HS-5 (cell line): ENCODE measurements at places on chromosomes 5 and 9.
A peak's percentile ranks its signal among the peaks of the same experiment; 100 is the strongest.

DNA sequence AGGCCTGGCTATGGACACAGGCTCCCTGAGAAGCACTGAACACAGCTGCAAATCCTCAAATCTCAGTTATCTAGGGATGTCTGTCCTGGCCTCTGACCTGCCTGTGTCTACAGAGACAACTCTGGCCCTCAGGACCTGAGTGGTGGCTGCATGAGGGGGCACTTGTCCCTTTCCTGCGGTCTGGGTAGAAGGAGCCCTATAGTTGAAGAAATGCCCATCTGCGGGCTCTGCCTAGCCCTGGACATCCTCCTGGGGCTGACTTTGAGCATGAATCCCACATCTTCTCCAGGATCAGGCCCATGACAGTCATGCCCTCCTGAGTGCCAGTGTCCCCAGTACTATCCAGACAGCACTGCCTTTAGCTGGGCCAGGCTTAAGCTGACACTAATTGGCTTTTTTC lies 10.0 kb downstream of the DNAJB5 start:
- no peak for DNase-seq

DNA sequence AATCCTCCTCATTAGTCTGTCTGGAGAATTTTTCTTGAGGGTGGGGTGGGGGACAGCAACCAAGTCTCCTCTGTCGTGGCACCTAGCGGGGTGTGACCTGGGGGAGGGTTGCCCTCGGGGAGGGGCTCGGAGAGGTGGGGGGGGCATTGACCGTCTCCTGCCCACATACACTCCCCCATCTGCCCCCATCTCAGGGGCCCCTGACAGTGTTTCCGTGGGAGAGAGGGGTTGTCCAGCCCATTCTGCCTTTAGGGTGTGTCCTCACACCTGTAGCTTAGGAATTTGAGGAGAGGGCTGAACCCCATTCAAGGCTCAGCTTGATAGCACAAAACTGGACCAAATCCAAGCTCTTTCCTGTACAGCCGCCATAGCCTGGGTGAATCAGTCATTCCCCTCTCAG lies 5.9 kb upstream of the CXXC5 start:
- no peak for DNase-seq

- peak; percentile 77 for DNase-seq
Measured at GRCh38 chr5:123785162-123786071, 273.4 kb downstream of the CSNK1G3 start.

DNA sequence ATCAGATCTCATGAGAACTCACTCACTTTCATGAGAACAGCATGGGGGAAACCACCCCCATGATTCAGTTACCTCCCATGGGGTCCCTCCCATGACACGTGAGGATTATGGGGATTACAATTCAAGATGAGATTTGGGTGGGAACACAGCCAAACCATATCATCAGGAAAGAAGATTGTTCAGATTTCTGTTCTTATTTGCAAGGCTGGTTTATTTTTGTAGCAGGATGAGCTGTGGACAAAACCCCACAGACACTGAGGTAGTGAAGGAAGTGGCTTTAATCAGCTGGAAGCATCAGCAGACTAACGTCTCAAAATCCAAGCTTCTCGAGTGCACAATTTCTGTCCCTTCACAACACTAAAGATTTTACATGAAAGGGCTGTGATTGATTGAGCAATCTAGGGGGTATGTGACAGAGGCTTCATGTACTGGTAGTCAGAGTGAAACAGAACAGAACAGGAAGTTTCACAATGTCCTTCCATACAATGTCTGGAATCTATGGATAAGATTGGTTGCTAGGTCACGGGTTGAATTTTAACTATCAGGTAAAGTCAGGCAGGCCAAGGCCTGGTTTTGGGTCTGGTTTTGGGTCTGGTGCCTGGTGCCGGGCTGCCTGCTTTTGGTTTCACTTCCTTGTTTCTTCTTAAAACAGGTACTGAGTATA lies 91.3 kb upstream of the ZNF366 start:
- DNase-seq, result peak; percentile 64

DNA sequence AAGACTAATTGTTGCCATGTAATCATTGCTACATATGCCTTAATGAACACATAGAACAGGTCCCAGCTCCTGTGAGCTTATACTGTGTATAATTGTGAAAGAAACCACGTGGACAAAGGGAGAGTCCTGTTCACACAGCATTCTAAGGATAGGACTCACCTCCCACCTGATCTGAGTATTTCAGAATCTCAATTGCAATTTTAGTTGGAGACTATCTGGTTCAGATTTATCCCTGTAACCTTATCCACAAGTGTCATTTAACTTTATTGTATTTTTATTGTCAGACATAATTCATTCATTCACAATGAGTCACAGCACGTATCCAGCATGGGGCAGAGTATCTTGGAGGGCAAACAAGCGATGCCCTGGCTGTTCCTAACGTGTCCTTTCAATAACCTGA lies 448.3 kb downstream of the NTRK2 start:
- no peak for DNase-seq

DNA sequence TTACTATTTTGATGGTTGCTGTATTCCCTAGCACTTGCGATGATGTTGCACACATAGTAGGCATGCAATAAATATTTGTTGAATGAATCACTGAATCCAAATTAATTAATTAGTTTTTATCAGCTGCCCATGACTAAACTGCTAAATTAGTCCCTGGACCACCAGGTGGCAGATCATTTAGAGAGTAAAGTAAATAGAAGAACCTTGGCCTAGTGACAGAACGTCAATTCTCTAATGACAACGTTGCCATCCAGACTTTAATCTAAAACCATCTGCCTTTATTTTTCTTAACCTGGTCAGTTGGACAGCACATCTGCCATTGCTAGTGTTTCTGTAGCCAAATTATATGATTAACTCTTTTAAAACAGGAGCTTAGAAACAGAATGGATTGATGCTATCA lies 457.5 kb downstream of the KIF4B start:
- no peak for DNase-seq

- DNase-seq, result no peak
Measured at GRCh38 chr5:132046880-132047299, 13.6 kb upstream of the IL3 start.

- no peak for DNase-seq
Measured at GRCh38 chr5:127820910-127821553, 117.8 kb downstream of the CCDC192 start.

GRCh38 chr9:121319383-121319780 lies 50.7 kb downstream of the STOM start:
- no peak for DNase-seq

DNA sequence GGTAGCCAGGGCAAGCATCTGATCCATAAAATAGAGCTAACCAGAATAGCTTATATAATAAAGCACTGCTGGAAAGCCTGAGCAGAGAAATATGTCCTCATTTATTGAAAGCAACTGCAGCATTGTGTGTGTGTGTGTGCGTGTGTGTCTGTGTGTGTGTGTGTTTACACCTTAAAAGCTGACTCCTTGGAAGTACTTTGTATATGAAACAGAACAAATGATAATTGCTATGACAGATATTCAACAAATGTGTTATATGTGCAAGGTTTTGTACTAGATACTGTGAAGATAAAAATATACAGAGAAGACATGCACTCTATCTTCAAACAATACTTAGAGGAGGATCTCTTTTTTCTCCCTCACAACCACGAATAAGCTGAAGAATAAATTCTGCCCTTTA lies 22.0 kb upstream of the IFNE start:
- no peak for DNase-seq

DNA sequence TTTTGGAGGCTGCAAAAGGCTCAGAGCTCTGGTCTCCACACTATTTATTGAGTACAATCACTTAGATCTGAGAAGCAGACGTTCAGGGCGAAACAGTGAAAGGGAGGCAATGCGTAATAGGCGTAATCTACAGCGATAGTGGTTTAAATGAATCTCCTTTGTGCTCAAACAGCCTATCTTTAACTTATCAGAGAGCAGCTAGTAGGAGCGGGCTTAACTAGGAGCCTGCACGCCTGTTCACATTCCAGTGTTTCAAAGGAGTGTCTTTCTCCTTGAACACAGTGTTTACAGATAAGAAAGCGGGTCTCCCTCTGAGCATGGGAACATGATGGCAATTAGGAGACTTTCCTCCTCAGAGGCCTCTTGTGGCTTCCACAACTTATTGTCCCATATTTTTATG lies 49.4 kb downstream of the AP3B1 start:
- no peak for DNase-seq

- DNase-seq, result peak; percentile 18
Measured at GRCh38 chr9:22975951-22976350, 529.3 kb downstream of the DMRTA1 start.

DNA sequence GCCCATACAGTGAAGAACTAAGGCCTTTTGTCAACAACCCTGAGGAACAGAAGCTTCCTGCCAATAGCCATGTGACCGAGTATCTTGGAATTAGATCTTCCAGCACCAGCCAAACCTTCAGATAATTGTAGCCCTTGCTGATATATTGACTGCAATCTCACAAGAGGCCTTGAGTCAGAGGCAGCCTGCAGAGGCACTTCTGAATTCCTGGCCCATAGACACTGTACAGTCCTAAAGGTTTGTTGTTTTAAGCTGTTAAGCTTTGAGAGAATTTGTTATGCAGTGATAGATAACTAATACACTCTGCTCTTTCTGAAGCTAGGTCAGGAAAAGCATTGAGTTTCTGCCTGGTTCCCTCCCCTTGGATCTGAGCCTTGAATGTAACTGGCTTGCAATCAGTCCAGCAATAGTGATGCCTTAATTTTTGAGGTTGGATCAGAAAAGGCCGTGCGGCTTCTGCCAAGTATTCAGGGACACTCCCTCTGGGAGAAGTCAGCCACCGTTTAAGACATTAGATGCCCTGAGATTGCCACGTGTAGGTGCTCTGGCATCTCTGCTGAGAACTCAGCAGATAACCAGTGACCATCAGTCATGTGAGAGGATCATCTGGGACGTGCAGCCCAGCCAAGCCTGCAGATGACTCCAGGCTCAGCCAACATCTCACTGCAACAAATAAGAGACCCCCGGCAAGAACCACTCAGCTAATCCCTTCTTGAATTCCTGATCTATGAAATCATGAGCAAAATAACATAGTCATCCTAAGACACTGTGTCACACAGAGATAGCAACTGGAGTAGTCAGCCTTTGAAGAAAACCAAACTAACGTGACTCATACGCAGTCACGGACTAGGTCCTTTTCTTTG lies 126.8 kb upstream of the STC2 start:
- peak; percentile 99 for DNase-seq

- DNase-seq, result no peak
Measured at GRCh38 chr9:81424431-81424830, 264.9 kb downstream of the TLE1 start.

GRCh38 chr9:71966601-71967000 lies 55.2 kb downstream of the C9orf85 start:
- no peak for DNase-seq

DNA sequence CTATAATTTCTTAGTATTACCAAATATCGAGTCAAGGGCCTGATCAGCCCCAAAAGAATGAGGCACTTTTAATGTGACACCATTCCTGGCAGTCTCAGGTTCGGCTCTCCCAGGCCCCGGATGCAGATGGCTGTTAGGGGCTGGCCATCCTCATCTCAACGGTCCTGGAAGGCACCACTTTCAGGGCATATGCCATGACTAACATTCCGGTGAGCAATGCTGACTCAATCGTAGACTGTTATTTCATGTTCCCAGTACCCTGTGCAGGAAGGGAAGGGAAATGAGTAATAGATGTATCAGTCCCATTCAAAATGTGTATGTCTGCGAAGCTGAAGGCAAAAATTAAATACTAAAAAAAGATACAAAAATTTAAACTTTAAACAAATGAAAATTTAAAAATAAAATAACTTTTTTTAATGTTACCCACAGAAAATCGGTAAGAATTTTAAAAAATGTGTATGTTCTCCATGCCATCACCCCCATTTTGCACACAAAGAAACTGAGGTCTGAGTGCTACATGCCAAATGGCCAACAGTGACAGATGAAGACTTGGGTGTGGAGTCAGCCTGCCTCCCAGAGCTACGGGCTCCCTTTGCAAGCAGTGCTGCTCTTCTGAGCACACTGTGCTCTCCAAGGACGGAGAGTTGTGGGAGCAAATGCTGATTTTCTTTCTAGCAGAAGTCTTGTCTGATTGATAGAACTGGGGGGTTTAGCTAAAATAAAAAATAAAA lies 79.0 kb downstream of the GLDC start:
- DNase-seq, result peak; percentile 98

DNA sequence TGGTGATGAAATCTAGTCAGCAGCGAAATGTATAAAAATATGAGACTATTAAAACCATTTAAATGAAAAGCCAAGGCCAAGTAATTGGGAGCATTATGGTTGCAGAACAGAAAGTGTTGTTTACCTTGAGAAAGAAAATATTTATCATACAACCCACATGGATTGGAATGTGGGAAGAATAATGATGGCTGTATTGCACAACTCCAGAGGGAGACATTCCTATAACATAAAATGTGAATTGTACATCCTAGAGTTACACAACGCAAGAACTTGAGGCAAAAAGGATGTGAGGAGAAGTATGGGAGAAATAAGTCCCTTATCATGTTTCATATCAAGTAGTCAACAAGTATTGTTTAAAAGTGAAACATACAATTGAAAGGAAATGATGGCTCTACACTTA lies 1014.0 kb upstream of the SEMA6A start:
- DNase-seq, result no peak

DNA sequence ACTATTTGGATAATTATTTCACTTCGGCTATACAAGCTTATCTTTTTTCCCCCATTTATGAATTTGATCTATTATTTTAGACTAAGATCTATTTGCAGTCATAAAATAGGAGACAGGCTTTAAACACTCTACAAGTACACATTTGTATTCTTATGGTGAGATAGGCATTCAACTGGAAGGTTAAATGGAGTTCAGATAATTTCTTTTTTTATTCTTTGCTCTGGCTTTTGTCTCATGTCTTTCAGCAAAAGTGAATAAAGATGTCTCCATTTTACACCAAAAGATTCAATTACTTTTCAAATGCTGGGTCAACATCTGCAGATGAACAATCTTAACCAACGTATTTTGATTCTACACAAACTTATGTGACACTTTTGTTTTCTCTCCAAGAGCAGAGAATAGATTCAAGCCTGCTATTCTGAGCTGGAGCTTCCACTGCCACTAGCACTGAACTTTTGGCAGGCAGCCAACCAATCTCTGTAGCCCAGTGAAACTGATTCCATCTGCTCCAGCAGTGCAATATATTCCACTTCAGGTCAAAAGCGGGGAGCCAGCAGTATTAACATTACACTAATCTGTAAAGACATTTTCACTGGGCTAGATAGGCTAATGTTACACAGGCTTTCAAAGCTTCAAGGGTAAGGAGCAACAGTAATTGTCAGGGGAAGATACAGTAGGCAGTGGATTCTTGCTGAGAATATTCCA lies 452.0 kb upstream of the ZNF608 start:
- no peak for DNase-seq

GRCh38 chr5:147148715-147149114 lies 86.1 kb upstream of the STK32A start:
- DNase-seq, result no peak

- DNase-seq, result no peak
Measured at GRCh38 chr5:83740741-83741140, 20.1 kb upstream of the HAPLN1 start.
